Hindlimb muscle (tissue), 1 donor: ENCODE measurements at places on chromosomes 11 and 22.

GRCh38 chr11:57391539-57391938, 1.1 kb upstream of the PRG2 start:
- DNase-seq = no peak

- no peak for DNase-seq
These were observed 50.4 kb upstream of the ARHGAP20 start for GRCh38 chr11:110762590-110762989.

- no peak for DNase-seq
These were observed 150.8 kb upstream of the TIMP3 start for GRCh38 chr22:32650553-32651345.

GRCh38 chr11:69650832-69651344, 9.9 kb downstream of the CCND1 start:
- no peak for DNase-seq

GRCh38 chr11:2310786-2311352, 9.1 kb downstream of the TSPAN32 start:
- no peak for DNase-seq

DNA sequence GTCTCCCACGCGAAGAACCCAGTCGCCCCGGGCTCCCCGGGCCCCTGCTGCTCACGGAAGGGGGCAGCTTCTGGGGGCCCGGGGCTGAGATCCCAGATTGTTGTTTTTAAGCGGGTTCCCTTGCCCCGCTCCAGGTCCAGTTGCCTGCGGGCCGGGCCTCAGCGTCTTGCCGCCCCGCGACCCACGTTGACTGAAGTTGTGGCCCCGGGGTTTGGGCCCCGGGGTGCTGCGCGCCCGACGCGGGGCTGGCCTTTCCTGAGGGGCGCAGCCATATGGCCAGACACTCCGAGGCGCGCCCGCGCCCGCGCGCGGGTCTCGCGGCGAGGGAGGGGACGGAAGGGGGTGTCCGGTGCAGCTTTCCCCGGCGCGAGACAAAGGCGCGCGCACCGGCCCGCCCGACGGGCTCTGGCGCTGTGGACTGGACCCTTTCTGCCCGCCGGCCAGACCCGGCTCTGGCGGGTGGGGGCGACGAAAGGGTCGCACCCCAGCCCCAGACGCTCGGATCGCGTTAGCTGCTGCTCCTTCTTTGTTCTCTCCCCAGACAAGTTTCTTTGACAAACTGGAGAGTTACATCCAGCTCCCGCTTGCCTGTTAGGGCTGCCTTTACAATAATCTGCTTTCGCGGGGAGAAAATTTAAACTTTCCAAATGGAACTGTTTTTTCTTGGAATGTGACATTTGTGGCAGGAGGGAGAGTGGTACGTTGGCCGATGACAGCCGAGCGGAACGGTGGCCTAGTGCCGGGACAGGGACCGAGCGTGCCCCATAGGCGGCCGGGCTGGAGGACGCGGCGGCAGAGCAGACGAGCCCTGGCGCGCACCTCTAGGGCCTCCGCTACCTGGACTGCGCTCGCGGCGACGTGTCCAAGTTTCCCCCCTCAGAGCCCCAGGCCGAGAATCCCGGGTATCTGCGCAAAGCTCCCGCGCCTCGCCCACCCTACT, 716 bp downstream of the AMOTL1 start:
- peak; percentile 80 for DNase-seq

- DNase-seq = no peak
These were observed 29.8 kb upstream of the NFAM1 start for GRCh38 chr22:42462016-42462415.

DNA sequence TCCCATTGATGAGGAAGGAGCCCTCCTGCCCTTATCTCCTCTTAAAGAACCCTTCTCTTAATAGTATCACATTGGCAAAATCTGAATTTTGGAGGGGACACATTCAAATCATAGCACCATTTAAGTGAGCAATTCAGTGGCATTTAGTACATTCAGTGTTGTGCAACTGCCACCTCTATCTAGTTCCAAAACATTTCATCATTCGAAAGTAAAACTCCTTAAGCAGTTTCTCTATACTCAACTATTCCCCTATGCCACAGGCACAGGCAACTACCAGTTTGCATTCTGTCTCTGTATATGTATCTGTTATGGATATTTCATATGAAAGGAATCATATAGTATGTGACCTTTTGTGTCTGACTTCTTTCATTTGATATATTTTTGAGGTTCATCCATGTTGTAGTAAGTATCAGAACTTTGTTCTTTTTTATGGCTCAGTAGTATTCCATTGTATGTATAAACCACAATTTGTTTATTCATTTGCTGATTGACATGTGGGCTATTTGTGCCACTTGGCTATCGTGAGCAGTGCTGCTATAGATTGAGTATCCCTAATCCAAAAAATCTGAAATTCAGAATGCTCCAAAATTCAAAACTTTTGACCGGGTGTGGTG, 22.9 kb downstream of the FAR1 start:
- no peak for DNase-seq

GRCh38 chr11:64112771-64113461, 53.0 kb downstream of the MACROD1 start:
- DNase-seq = no peak

DNA sequence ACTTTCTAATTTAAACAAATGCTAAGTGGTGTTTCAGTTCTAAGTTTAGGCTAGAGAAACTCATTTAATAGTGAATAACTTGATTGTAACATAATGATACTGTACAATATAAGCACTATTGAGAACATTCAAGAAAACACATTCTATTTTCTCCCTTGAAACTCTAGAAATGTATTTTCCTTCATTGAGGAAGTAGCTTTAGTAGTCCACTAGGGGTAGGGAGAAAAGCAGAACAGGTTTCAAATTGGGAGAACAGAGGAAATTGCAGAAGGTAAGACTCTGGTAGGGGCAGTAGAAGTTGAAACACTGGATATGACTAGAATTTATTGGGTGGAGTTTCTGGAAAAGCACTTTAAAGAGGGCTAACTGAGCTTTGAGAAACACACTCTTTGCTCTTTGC, 31.6 kb upstream of the MPPED2 start:
- no peak for DNase-seq

DNA sequence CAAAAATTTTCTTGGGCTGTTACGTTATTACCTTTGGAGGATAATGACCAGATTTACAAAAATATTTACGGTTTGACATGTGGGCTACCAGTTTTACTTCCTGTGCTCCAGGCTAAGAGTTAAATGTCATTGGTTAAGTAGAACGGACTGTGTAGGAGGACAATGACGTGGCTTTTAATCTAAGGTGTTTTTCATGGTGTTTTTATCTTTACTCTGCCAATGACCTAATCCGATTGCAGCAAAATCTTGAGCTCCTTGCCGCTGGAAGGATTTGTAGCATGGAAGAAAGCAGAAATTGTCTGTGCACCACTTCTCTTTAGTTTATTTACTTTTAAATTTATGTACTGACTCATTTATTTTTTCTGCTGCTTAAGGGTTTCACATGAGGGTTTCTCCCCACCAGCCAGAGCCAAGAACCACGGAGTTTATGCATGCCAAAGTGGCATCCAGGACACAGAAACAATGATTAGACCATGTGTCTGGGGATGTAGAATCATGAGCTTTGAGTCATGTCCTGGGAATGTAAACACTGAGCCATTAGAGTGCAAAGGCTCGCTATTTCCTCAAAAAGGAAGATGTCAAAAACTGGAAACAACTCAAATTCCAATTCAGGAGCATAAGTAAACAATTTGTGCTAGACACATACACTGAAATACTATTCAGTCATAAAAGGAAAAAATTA, 1.9 kb upstream of the CARD16 start:
- DNase-seq = no peak

GRCh38 chr22:37557321-37558001, 2.8 kb upstream of the CDC42EP1 start:
- no peak for DNase-seq
